Fibroblast of skin of left quadriceps (primary cell): ENCODE measurements at places on chromosomes 13 and 19.
A peak's percentile ranks its signal among the peaks of the same experiment; 100 is the strongest.

DNA sequence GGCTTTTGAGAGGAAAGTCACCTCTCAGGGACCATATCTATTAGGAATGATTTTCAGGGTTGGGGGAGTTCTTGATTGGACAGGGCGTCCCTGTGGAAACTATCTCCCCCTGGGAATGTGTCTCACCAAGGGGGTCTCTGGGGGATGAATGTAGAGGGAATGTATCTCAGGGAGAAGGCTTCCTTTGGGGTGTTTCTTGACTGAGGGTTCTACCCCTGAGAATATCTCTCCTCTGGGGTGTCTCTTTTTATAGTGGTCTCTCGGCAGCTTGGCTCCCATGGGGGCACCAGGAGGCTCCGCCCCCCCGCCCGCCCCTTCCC is 1.0 kb downstream of the RTBDN start:
- DNase-seq = no peak

DNA sequence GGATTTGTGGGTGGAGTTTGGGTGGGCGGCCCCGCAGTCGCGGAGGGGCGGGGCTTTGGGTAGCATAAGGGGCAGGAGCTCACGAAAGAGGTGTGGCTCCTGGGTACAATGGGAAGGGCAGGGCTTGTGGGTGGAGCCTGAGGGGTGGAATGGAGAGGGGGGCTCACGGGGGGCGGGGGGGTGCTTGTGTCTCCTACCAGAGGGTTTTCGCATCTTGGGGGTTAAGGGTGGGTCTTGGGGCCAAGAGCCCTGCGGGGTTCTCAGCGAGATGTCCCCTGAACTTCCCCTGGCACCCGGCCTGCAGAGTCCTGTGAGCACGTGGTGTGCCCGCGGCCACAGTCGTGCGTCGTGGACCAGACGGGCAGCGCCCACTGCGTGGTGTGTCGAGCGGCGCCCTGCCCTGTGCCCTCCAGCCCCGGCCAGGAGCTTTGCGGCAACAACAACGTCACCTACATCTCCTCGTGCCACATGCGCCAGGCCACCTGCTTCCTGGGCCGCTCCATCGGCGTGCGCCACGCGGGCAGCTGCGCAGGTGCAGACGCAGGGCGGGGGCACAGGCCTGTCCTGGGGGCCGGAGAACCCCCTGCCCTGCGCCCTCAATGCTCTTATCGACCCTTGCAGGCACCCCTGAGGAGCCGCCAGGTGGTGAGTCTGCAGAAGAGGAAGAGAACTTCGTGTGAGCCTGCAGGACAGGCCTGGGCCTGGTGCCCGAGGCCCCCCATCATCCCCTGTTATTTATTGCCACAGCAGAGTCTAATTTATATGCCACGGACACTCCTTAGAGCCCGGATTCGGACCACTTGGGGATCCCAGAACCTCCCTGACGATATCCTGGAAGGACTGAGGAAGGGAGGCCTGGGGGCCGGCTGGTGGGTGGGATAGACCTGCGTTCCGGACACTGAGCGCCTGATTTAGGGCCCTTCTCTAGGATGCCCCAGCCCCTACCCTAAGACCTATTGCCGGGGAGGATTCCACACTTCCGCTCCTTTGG is 5.1 kb downstream of the FSTL3 start:
- no peak for DNase-seq

DNA sequence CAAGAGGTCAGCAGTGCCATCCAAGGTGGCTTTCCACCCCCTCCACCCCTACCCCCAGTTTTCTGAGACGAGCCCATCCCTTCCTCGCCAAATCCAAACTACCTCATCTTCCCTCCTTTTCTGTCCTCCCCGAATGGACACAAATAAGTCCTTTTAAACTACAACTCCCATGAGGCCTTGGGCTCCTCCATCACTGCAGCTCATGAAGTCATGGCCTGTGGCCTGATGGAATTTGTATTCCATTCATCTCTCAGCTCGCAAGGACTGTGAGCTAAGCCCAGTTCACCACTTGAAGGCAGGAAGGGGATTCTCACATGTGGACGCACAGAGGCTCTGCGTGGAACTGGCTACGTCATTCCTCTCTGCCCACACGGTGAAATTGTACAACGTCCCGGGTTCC is 12.5 kb downstream of the PTPRH start:
- no peak for DNase-seq

DNA sequence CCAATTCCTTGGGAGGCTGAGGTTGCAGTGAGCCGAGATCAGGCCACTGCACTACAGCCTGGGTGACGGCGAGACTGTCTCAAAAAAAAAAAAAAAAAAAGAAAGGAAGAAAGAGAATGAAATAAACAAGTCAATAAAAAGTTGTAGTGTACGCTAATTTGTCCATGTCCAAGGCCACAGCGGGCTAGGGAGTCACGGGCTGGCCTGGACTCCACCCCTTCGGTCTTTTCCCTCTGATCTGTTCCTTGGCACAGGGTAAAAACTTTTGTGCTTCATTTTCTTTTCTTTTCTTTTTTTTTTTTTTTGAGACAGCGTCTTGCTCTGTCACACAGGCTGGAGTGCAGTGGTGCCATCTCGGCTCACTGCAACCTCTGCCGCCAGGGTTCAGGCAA is 19.4 kb upstream of the MKNK2 start:
- no peak for DNase-seq

GRCh38 chr19:43562698-43563241 is 12.6 kb downstream of the XRCC1 start:
- peak; percentile 27 for DNase-seq

GRCh38 chr19:18475004-18475453 is 37.1 kb upstream of the ISYNA1 start:
- DNase-seq = no peak
